NCI-H1436 treated with DMSO at 0.1 percent for 48 hours (cell line): ENCODE measurements at places on chromosomes 16 and 17.

GRCh38 chr16:27790546-27791403, 240.8 kb downstream of the KATNIP start:
- DNase-seq: no peak

DNA sequence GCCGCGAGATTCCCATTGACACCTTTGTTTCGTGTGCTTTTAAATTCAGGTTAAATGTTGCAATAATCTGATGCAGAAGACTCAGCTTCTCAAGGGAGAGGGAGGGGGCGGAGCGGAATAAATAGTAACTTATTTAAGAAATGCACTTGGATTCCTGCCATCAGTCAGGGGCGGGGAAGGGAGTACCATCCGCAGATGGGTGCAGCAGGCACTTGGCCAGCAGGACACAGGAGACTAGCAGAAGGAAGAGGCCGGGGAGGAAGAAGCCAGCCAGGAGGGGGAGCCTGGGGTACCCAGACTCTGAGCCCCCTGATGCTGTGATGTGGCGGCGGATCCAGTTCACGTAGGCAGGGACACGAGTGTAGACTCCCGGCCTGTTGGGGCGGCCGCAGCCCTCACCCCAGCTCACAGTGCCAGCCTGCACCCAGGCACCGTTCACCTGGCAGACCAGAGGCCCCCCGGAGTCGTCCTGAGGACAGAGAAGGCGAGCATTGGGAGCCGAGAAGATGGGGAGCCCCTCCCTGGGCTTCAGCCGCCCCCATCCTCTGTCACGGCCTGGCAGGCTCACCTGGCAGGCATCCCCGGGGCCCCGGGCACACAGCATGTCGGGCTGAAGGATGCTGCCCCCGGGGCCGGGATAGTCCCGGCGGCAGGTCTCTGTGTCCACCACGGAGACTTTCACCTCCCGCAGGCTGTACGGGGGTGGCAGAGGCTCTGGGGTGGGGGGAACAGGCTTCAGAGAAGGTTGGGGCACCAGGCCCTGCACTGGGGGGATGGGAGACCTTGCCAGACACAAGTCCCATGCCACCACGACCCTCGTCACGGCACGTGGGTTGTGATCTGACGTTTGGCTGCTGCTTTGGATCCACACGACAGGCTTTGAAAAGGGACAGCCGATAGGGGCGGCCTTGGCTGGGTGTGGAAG, 3.2 kb downstream of the TPSG1 start:
- DNase-seq: no peak

DNA sequence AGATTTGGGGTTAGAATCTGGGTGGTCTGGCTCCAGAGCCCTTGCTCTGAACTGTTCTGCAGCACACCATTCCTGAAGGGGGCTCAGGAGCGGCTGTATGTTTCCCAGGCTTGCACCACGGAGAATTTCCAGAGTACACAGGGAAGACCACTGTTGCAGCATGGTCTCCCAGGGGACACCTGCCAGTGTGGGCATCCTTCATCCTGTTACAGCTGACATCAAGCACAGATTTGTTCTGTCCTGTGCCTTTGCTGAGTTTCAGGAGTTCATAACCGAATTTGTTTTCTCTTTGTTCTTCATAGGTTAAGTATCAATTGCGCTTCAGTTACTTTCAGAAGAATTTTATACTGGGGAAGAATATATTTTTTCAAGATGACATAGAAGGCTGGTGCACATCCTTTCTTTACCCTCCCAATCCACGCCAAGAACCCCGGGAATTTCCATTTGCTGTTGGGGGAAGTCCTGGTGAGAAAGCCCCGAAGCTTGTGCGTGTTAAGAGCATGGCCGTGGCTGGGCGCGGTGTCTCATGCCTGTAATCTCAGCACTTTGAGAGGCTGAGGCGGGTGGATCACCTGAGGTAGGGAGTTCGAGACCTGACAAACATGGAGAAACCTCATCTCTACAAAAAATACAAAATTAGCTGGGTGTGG, 26.3 kb upstream of the ABCA3 start:
- no peak for DNase-seq

- DNase-seq: no peak
Measured at GRCh38 chr16:75919664-75920063, 193.4 kb upstream of the CPHXL start.

DNA sequence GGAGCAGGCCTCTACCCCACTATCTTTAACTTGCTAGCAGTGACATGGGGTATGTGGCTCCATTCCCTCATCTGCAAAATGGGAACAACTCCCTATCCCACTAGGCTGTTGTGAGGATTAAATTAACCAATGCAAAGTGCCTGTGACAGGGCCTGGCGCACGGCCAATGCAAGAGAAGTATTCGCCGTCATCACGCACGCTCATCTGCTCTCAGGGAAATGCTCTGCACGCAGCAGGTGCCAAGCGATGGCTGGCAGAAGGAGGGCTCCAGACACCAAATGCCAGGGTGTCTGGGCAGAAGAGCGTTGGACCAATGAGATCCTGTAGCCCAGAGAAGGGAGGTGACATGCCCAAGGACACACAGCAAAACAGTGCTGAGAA, 17.3 kb downstream of the FAM83G start:
- no peak for DNase-seq

- no peak for DNase-seq
Measured at GRCh38 chr16:30983289-30983889, 1.6 kb upstream of the HSD3B7 start.

GRCh38 chr17:6061290-6061689, 8.9 kb upstream of the WSCD1 start:
- no peak for DNase-seq

DNA sequence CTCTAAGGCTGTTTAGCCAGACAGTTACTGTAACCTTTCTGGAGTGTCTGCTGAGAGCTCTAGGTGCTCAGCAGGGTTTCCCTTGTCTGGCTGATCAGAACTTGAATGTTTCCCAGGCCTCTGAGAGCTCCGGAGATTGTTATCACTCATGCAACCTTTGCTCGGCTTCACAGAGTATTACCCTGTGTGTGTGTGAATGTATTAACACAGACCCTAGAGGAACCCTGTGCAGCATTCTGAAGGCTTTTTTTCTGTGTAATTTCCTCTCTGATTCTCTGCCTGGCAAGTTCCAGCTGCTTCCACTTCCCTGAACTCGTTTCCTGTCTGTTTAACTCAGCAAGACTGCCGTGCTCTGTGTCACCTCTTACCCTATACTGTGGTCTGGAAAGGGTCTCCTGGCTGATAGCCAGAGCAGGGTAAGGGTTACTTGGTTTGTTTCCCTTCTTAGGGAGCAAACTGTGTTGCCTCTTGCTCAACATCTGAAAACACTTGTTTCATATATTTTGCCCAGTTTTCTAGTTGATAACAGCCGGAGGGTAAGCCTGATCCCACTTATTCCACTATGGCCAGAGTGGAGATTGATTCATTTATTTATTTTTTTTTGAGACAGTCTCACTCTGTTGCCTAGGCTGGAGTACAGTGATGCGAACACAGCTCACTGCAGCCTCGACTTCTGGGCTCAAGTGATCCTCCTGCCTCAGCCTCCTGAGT, 21.7 kb downstream of the PRMT7 start:
- no peak for DNase-seq

DNA sequence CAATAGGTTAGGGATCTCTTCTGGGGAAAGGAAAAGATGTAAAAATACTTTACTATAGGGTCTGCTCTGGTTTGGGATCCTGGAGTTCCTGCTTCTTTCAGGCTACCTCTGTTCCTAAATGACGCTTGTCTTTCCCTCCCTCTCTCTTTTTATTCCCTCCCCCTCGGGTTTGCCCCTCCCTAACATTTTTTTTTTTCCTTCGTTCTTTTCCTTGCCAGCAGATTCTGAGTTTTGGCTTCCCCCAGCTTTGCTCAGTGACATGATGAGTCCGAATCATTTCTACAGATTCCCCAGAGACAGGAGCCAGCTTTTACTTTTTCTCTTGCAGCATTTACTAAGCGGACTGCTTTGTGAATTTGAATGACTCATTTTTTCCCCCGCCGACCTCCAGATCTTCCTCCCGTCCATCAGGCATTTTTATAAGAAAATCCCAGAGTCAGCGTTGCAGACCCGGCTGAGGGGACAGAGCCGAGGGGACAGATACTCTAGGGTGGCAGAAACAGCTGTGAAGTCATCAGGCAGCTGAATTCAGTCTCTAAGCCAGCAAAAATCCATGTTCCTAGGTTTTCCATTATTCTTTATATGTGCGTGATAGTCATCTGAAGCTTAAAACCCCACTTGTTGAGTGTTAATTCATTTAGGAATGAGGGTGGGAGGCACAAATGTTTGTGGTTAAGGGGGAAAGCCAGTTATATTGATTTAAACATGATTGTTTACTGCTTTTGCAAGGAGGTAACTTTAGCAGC, at the start of gene TMEM100:
Gene TMEM100, minus strand, starts transcription at position 123 of the 746 bp plus-strand sequence. CDS start 1,794 bp downstream, outside the sequence.
- no peak for DNase-seq

- no peak for DNase-seq
Measured at GRCh38 chr17:78515480-78515879, 61.7 kb downstream of the DNAH17 start.

DNA sequence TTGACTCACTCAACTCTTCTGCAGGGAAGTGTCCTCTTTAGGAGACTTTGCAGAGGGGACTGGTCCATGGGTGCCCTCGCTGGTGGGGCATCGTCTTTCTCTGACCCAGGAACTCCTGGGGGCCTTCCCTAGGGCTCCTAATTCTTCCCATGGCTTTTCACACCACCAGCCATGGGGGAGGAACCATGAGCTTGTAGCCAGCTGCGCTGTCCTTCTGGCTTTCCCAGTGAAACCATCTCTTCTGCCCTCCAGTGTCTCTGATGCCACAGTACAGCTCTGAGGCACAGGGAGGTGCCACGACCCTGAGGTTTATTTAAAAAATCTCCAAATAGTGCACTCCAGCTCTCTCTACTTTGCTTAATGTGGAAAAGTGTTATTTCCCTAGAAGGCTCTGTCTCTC, 78.6 kb downstream of the SDR42E1 start:
- no peak for DNase-seq
